ENCODE measurements at places on chromosomes 6 and 20. TPM values are rescaled to one million over a fixed set of nuclear protein-coding genes. Genes with fewer than 3 reads are reported as not detected.

Gene CGA
- not detected for total RNA-seq

Gene TSPO2
- not detected for total RNA-seq

DNA sequence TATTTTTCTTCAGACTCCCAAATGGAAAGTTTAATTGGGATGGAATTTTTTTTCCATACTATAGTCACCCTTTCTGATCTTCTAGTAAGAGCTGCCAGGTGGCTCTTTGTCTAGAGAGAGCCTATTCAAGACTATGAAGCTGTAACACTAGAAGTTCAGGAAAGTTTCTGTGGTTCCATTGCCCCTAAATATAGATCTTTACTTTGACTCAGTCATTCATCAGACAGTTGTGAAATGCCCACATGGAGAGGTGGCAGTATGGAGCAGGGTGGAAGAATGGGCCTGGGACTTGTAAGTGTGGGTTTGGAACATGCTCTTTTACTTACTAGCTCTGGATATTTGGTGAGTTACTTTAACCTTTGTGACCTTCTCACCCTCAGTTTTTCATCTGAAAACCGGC lies 87.8 kb downstream of the CTNNBL1 start:
- no peak for DNase-seq

DNA sequence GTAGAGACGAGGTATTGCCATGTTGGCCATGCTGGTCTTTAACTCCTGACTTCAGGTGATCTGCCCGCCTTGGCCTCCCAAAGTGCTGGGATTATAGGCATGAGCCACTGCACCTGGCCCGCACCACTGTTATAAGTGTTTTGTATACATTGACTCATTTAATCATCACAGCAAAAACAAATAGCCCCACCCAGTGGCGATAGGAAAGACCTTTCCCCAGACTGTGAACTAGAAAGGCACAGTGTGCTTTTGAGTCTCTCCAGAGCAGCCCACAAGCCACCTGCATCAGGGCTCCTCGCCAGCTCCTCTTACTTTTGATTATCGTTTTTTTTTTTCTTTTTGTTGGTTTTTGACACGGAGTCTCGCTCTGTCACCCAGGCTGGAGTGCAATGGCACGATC lies 27.9 kb upstream of the ZFP64 start:
- DNase-seq: no peak

GRCh38 chr6:163525926-163526325 lies 111.4 kb downstream of the QKI start:
- DNase-seq: no peak

DNA sequence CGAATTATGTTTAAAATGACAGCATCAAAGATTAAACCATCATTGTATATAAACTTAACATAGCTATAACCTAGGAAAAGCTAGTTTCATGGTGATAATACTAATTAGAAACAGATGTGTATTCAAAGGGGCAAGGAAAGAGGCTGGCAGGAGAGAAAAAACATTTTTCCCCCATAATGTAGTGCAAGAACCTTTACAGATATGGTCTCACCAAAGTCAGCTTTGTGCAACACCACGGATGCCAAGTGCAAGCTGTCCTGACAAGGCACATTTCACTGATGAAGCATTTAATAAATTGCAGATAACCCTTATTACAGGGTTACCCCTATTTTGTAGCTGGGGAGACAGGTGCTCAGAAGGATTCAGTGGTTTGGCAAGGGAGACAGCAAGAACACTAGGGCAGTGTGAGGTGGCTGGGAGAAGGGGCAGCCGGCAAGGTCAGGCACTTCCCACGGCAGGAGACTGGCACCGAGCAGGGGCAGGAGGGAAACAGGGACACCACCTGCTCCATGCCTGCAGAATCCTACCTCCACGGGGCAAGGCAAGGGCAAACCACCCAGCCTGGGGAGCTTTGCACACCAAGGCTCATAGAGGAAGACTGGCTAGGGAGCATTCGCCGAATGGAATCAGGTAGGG lies 6.5 kb downstream of the RPS6KA2 start:
- no peak for DNase-seq

- DNase-seq: no peak
These were observed 16.1 kb upstream of the KIAA0408 start for GRCh38 chr6:127475135-127475822.

DNA sequence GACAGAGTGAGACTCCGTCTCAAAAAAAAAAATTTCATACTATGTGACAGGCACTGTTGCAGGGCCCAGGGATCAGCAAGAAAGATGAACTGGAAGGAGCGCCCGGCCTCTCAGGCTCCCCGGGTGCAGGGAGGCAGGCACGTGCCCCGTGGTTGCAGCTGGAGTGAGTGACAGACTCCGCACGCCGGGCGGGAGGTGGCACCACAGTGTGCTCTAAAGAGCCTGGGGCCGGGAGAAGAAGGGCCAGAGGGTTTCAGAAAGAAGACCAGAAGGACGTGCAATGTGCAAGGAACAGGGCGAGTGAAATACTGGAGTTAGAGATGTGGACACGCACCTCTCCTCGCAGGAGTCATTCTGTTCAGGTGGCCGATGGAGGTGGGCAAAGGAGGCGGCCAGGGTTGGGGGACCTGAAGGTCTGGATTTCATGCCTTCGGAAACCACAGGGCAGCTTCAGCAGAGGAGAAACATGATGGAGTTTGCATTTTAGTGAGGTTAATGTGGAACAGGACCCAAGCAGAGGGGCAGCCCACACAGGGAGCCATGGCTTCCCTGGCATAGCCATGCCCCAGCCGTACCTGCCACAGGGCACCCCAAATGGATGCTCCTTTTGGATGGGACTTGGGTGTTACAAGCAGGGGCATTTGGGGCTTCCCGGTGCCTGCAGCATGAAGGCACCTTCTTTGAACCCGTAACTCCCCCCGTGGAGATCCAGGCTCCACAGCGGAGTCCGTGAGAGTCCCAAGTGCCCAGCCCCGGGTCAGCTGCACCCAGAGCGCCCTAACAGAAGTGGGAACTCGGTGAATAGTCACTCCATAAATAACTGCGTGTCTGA lies 226.2 kb downstream of the ERMARD start:
- no peak for DNase-seq

- no peak for DNase-seq
These were observed 166.0 kb upstream of the FAM83B start for GRCh38 chr6:54680531-54680930.

GRCh38 chr20:21175433-21175832 lies 49.6 kb downstream of the KIZ start:
- no peak for DNase-seq

DNA sequence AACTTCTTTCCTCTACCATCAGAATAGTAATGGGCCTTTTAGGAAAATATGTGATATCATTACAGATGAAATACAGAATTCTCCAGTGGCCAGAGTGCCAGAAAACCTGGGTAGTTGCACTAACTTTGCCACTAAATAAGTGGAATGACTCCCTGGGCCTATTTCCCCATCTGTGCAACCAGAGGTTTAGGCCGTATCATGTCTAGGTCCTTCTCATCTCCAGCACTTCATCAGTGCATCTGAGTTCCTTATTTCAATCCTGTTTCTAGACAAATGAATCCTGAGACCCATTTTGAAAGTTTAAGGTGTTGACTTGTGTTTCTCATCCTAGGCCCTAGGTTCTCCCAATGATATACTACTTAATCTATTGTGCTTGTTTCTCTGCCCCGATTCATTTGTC lies 236.2 kb downstream of the CD83 start:
- no peak for DNase-seq
